ENCODE measurements at places on chromosomes 5 and 9.

GRCh38 chr9:88927510-88927909 is 63.8 kb upstream of the S1PR3 start:
- DNase-seq, result no peak

- no peak for DNase-seq
Measured at GRCh38 chr9:651371-651770, 190.1 kb upstream of the DMRT1 start.

DNA sequence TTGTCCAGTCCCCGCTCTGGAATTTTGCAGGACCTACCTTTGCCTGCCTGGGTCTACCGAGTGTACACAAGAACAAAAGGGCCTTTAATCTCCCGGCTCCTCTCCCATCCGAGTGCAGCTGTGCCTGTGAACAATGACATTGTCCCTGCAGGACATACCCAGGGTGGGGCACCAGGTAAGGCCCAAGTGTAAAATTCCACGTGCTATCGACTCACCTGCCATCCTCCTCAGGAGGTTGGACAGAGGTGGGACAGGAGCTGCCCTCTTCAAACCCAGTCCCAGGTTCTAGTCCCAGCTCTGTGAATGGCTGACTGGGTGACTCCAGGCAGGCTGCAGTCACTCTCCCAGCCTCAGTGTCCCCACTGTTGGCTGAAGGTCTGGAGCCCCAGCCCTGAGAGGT is 159.6 kb upstream of the ALDH1B1 start:
- no peak for DNase-seq

GRCh38 chr5:117788596-117788995 is 1199.8 kb downstream of the DTWD2 start:
- no peak for DNase-seq

GRCh38 chr5:113507601-113508000 is 5.9 kb upstream of the YTHDC2 start:
- no peak for DNase-seq

Data from HepG2 (cell line).